ENCODE measurements at places on chromosomes 12 and 14.

- DNase-seq = no peak
Observed at GRCh38 chr14:55964821-55965220, 153.4 kb upstream of the PELI2 start.

- no peak for DNase-seq
Observed at GRCh38 chr12:76010732-76011458, 20.7 kb downstream of the PHLDA1 start.

DNA sequence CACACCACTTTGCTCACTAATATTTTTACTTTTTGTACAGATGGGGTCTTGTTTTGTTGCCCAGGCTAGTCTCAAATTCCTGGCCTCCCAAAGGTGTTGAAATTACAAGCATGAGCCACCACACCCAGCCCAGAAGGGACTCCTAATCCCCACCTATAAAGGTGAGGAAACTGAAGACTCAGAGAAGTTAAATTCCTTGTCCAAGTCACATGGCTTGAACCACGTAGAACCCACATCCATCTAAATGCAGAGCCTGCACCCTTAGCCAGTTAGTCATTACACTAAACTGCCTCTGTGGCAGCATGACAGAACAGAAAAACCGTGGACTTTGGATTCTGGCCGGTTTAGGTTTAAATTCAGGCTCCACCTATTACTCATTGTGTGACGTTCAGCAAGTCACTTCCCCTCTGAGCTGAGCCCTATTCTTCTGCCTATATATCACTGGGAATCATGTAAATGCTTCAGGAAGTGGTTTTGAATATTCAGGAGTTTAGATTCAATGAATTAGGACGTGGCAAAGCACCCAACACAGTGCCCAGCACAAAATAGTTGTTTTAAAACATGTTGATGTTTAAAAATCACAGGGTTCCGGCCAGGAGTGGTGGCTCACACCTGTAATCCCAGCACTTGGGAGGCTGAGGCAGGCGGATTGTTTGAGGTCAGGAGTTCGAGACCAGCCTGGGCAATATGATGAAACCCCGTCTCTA is 3.0 kb upstream of the CORO1C start:
- DNase-seq = peak; percentile 88

- DNase-seq = no peak
Observed at GRCh38 chr14:91295276-91295845, 50.9 kb upstream of the GPR68 start.

DNA sequence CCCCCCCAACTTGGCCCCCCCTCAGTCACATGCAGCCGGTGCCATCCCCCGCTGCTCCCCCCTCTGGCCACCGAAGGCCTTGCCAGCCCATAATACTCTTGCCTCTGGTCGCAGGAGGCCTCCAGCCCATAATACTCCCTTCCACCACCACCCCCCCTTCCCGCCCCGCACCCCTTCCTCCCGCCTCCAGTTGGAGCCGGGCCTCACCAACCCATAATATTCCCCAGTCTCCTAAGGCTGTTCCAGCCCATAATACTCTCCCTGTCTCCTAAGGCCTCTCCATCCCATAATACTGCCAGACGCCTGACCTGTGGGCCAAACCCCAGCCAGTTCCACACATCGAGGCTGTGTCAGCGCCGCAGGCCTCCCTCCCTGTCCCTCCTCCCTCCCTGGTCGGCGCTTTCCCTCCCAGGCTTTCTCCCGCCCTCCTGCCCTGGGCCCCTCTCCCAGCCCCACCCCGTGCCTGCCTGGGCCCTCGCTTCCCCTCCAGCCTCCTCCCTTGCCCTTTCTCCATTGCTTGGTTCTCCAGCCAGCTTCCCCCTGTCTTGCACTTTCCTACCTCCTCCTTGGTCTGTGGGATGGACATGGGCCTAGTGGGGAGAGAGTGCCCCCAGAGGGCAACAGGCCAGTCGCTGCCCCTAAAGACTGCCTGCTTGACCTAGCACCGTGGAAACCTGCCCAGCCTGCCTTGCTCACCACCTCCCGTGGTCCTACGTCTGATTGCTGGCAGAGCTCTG is 6.8 kb upstream of the CHD4 start:
- peak; percentile 95 for DNase-seq

DNA sequence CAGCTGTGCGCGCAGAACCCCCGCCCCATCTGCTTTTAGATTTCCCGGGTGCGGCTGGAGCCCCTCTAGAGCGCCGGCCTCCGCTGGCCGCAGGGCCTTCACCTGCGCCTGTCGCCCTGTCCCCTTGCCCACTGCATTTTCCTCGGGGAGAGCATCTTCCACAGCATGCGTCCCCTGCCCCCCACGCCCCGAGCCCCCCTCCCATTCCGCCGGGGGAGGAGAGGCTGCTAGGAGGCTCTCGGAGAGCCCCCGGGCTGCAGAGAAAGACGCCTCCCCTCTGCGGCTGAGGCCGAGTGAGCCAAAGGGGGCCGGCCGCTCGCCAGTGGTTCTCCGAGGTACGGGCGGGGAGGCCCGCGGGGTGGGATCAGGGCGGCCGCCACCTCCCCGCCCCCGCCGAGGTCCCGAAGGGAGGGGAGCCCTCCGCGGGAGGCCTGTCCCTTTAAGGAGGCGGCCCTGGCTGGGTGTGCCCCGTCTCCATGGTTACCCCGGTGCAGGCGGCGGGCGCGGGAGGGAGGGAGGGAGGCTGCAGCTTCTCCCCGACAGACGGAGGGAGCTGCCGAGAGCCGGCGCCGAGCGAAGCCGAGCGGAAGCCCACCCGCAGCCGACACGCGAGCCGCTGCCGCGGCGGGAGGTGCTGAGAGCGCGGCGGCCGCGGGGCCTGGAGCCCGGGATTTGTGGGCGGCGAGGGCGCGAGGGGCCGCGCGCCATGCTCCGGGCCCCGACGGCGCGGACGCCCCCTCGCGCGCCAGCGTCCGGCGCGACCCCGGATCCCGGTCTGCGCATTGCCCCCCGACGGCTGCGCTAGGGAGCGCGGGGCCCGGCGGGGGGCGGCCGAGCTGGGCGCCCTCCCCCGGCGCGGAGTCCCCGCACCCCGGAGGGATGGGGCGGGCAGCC is at the start of gene KCNH3:
TSS of gene KCNH3 (plus strand) at position 521 of the 894 bp plus-strand sequence. CDS start 387 bp downstream, outside the sequence.
- peak; percentile 70 for DNase-seq

DNA sequence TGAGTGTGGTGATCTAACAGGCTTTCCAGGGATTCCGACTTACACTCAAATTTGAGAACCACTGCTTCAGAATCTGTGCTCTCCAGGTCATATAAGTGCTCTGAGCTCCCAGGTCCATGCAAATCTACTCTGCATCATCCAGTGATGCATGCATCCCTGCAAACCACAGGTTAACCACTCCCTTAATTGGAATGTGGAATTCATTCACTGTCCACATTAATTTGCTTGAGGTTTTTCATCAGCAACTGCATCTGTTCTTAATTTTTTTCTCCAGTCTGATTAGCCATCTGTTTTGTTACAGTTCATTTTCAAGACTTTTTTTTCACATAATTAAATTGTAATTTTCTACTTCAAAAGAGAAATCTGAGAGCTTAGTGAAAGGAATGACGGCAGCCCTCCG is 43.4 kb upstream of the RIN3 start:
- no peak for DNase-seq

- DNase-seq = peak; percentile 4
Observed at GRCh38 chr12:10771132-10771733, 31.2 kb downstream of the TAS2R7 start.

GRCh38 chr12:14213542-14213941 is 151.9 kb upstream of the ATF7IP start:
- no peak for DNase-seq

- no peak for DNase-seq
Observed at GRCh38 chr14:91893007-91893406, 25.7 kb upstream of the TC2N start.

GRCh38 chr14:92288994-92289660 is 33.8 kb upstream of the SLC24A4 start:
- no peak for DNase-seq

GRCh38 chr12:50218386-50218785 is 51.2 kb upstream of the CERS5 start:
- no peak for DNase-seq

DNA sequence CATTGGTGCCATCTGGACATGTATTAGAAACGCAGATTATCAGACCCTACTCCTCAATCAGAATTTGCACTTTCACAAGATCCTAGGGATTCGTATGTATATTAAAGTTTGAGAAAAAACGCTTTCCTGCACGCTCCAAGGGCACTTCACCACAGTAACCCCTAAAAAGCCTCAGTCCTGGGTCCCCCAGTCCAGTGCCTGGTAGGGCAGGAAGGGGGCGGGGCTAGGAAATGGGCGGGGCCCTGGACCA is 369 bp downstream of the DEPDC4 start:
- DNase-seq = peak; percentile 89

- no peak for DNase-seq
Observed at GRCh38 chr12:123273166-123273565, 1.5 kb upstream of the CDK2AP1 start.

GRCh38 chr12:5745251-5745888 is 199.7 kb downstream of the ANO2 start:
- DNase-seq = peak; percentile 70

GRCh38 chr12:3285570-3285969 is 205.4 kb upstream of the PRMT8 start:
- no peak for DNase-seq
